ENCODE measurements at places on chromosomes 11 and 22.

DNA sequence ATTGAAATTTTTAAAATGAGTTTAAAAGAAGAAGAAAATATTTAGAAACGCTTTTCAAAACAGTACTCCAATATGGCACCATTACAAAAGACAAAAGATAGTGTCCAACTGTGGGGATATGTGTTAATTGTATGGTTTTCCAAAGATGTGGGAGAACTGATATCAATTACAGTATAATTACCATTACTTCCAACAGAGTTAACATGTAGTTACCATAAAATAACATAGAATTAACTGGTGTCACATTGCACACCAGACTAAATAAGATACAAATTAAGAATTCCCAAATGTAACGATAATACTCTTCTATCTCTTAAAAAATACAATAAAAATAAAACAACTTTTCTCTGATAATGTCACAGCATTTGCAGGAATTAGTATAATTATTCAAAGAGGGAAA lies 329.5 kb downstream of the SOX6 start:
- no peak for DNase-seq

DNA sequence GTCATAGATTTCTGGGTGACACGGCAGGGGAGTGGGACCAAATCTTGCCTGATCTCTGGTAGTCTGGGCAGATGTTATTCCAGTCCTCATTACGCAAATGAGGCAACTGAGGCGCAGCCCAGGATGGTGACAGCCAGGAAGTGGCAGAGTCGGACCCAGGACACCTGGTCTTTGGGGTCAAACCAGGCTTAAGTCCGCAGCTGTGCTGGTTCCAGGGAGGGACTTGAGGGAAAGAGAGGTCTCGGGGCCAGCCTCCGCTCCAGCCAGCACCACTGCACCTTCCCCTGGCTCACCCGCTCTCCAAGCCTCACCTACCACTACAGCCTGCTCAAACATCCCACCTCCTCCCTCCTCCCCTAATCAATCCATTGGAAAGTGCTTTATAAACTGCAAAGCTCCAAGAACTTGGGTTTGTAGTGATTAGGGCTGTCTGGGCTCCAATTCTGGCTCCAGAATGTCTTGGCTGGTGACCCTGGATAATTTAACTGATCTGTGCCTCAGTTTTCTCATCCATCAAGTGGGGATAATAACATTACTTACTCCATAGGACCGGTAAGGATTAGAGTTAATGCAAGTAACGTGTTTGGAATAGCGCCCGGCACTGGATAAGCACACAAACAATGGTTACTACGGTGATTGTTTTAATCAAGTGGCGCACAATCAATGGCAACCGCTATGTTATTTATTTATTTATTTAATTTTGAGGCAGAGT lies 526 bp upstream of the PNPLA5 start:
- no peak for DNase-seq

- DNase-seq, result no peak
Observed at GRCh38 chr11:6911948-6912347, 8.9 kb upstream of the OR2D3 start.

DNA sequence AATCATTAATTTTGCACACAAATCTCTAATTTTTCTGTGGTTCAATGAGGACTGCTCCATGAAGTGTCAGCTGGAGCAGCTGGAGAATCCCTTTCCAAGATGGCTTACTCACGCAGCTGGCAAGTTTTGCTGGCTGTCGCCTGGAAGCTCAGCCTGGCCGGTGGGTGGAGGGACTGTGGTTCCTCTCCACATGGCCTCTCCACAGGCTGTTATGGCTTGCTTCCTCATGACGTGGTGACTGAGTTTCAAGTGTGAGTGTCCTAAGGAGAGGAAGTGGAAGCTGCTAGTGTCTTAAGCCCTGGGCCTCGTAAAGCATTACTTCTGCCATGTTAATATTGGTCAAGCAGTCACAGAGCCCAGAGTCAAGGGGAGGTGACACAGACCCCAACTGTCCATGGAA lies 14.0 kb upstream of the NRIP3 start:
- DNase-seq, result no peak

DNA sequence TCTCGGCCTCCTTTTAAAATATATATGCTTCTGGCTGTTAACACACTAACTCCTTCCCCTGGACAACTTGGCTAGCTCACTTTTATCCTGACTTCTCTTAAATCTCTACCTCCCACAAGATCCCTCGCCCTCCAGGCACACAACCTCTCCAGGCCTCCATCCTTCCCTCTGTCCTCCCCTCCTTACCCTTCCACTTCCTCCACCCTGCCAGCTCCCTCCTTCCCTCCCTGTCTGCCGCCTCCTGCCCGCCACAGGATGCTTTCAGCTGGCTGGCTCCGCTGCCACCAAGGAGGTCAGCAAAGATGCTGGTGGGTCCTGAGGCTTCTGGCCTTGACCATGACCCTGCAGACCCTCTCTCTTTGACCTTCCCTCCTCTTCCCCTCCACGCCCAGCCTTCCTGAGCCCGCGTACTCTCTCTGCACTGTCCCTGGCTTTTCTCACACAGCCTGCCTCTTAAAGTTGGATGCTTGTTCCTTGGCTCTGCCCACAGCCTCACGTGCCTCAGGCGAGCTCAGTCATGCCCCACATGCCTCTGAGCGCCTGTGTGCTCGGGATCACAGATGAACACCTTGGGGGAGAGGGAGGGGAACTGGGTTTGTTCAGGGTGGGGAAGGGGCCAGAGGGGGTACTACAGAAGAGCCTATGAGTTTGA lies 6.7 kb downstream of the NFAM1 start:
- no peak for DNase-seq

- no peak for DNase-seq
Observed at GRCh38 chr11:35747668-35748067, 85.1 kb downstream of the TRIM44 start.

DNA sequence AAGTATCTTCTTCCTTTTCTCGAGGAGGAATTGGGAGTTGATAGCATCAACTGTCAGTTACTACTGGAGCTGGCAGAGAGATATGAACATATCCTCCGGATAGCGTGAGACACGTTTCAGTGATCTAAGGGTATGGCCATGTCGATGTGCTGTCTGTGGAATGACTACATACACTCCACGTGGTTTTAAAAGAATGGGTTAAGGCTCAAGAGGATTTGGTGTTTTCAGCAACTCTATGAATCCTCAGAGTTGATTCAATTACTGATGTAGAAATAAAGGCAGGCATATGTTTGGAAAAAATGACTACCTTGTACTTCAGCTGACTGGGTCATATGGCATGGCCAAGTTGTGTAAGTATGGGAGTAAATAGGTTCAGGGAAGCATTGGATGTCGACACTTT lies 22.9 kb downstream of the MMP13 start:
- no peak for DNase-seq

DNA sequence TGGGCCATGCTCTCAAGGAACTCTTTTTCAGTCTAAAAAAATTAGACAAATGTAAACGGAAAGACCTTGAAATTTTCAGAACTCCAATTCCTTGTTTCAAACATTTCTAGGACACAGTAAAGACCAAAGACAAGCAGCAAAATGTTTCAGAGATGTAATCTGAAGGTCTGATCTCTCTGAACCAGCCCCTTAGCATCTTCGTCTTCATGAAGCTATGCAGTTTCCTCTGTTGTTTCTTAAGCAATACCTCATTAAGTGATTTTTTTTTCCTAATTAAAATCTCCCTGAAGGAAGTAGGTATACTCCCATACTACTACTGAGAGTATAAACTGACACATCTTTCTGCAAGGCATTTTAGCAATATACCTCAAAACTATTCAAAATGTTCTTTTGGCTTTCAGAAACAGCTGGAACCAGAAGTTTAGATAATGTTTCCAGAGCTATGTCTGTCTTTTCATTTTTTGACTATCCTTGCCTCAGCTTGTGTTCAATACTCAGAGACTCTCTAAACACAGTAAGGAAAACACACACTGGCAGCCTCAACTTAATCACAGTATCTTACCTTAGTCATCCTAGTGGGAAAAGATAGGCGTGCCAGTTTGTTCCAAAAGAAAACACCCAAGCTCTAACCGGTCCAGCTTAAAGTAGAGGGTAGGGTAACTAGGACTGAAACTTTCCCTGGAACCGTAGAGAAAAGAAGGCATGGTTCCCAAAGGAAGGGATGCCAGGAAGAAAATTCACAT lies 25.1 kb downstream of the SBF2 start:
- no peak for DNase-seq

DNA sequence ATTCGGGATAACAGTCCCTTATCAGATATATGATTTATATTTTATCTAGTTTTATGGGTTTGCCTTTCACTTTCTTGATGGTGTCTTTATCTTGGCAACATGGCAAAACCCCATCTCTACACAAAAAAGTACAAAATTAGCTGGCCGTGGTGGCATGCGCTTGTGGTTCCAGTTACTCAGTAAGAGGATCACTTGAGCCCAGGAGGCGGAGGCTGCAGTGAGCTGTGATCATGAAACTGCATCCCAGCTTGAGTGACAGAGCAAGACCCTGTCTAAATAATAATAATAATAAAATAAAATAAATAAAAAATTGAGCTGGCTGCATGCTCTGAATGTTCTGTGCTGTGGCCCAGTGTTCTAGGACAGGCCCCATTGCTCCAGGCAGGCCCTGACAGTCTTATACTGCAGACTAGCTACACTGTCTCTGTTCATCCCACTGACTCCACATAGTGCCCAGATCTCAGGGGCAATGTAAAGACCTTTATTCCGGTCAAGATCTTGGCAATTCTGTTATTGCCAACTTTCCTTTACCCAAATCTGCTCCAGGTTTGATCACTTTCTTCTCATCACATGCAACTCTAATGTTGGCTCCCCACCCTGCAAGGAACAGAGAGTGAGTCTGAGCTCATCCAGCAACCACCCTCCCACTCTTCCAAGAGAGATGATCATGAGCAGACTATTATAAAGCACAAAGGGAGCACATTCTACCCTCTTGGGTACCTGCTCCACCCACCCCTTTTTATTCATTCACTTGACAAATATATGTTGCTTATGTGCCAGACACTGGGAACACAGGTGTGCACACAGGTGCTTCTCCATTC lies 8.8 kb downstream of the HSPA8 start:
- DNase-seq, result no peak

All from stimulated activated CD4-positive, alpha-beta T cell treated with anti-CD3 and anti-CD28 coated beads, Interleukin-1b, Interleukin-23, amount 100 ng/mL, for 1 hour (primary cell).